ENCODE measurements at places on chromosomes 4 and X.

DNA sequence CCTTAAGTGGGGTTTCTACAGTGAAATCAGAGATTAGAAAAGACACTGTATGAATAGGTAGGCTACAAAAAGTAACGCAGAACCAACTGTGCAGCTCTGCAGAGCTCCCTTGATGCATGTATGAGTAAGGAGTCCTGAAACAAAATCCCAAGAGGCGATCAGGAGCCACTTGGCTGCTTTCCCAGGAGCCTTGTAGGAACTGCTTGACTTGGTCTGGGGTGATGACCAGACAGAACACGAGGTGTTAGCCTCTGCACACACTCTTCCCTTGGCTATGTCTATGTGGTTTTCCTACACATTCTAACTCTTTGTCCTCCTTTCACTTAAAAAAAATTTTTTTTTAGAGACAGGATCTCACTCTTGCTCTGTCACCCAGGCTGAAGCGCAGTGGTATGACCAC is 22.8 kb upstream of the AP1S2 start:
- no peak for DNase-seq

DNA sequence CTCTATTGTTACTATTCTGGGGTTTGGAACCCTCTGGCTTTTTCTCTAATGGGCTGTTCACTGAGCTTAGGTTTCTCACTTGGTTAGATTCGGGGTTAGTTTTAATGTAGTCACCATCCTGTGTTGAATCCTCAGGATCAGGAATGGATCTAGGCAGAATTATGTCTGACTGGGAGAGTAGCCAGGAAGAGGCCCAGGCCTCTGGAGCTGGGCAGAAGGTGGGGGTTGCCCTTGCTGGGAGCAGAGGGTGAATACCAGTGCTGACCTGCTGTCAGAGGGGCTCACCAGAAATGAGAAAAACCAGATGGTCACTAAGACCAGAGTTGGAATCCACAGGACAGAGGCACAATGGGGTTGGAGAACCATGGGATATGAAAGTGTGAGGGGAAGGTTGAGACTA is 126.6 kb upstream of the SLC4A4 start:
- DNase-seq: no peak

GRCh38 chr4:128840711-128841318 is 31.3 kb downstream of the JADE1 start:
- no peak for DNase-seq

DNA sequence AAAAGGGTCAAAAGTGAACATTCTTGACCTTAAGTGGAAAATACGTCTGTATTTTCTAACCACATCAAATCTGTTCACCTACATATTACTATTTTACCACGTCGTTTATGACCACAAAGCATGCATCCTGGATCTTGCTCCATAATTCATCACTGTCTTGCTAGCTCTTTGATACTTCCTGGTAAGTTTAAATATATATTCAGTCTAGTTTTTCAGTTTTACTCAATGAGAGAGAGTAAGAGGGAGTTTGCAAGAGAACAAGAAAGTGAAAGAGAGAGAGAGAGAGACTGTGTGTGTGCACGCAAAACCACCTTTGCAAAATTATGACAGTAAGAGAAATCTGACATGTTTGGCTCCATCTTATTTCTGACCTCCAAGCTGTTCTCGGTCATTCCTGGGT is 173.7 kb upstream of the GALNTL6 start:
- DNase-seq: no peak

DNA sequence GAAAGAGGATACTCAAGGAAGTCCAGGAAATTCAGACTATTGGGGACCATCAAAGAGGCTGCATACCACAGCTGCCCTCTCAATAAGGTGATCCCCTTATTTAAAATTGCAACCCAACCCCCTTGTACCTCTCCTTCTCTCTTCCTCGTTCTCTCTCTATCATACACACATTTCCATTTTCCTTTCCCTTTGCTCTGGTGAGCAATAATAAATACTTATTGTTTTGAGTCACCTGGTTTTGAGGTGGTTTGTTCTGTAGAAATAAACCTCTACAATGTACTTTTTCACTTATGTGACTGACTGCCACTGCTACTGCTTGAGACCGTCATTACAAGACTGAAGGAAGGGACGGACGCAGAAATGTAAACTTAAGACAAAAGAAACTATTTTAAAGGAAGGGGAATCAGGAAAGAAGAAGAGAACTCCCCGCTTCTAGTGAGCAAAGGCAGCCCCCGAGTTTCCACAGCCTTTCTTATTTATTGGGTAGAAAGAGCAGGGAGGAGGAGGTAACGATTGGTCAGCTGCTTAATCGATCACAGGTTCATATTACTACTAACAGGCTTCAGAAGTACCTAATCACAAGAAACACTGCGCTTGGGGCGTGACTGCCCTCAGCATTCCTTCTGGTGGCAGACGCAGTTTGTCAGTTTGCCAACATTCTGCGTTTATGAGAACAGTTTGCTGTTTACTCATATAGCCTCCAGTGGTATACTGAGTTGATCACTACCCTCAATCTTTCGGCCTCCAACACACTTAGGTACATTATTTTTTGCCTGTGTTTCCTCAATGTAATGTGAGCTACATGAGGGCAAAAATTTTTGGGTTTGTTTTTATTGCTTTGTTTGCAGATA is 16.9 kb upstream of the TMEM165 start:
- no peak for DNase-seq

DNA sequence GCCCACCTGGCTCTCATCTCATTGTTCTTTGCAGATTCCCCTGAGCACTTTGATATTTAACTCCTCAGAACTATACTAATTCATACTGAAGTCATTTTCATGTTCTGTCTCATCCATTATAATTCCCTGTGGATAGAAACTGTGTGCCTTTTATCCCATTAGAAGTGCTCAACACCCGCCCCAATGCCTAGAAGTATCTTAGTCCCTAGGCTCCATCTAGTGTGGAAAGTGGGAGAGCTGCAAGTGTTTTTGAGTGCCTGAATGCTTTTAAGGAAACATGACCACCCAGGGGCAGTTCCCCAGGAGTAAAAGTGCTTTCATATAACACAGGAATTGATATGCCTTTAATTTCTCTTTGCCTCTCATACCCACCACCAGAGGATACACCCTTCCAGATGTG is 117.0 kb downstream of the CHRDL1 start:
- no peak for DNase-seq

GRCh38 chrX:100494646-100495370 is 84.7 kb upstream of the PCDH19 start:
- DNase-seq: no peak

DNA sequence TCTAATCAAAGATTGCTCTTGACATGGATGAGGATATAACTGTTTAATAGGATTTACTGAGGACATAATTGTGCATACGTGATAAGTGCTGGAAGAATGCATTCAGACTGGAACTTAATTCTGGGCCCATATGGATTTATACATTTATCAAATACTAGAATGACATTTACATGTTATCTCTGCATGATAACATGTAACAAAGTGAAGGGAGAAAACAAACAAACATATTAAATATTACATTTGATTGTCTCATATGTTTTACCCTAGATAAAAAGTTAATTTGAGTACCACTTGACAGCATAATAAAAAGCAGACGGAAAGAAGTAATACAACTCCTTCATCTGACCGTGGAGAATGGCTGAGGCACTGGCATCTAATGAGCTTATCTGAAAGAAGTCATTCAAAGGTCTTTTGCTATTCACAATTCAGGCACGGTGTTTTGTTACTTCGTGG is 297.8 kb downstream of the PPP3CA start:
- DNase-seq: no peak

- DNase-seq: peak; percentile 57
Observed at GRCh38 chrX:71618303-71618721, at the start of gene CXCR3. TSS of gene CXCR3 (minus strand) at chrX:71618511. CDS start at chrX:71618449, 62 bp downstream.

- DNase-seq: no peak
Observed at GRCh38 chrX:54415534-54416350, 24.5 kb upstream of the TSR2 start.

- no peak for DNase-seq
Observed at GRCh38 chr4:167084321-167084720, 150.0 kb downstream of the SPOCK3 start.

- DNase-seq: no peak
Observed at GRCh38 chr4:158875026-158875425, 106.2 kb downstream of the FNIP2 start.

DNA sequence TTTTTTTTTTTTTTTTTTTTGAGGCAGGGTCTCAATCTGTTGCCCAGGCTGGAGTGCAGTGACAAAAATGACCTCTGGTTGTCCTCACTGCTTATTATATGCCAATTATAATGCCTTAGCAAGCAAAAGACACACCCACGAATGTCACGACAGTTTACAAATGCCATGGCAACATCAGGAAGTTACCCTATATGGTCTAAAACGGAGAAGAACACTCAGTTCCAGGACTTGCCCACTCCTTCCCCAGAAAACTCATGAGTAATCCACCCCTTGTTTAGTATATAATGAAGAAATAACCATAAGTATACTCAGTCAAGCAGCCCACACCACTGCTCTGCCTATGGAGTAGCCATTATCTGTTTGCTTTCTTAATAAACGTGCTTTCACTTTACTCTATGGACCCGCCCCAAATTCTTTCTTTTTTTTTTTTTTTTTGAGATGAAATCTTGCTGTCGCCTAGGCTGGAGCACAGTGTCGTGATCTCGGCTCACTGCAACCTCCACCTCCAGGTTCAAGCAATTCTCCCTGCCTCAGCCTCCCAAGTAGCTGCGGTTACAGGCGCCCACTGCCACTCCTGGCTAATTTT is 106.2 kb downstream of the SMIM20 start:
- DNase-seq: peak; percentile 32

- DNase-seq: no peak
Observed at GRCh38 chr4:128663325-128663724, 146.2 kb upstream of the JADE1 start.

DNA sequence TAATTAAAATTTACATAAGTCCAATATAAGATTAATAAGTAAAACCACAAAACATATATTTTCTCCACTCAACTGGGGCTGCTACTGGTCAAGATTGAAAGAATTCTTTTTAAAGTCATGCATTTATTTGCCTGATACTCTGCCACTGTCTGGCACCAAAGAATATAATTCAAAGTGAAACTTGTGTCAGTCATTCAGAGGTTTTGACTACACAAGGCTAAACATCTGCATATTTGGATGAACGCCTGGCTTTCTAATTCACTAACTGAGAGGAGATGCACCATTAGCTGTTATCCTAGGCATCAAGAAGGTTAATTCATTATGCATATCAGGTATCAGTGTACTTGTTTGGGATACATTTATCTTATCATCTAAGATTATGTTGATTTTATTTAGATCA is 598.5 kb downstream of the CENPC start:
- DNase-seq: no peak

GRCh38 chr4:108794136-108794535 is 31.3 kb upstream of the ETNPPL start:
- no peak for DNase-seq

GRCh38 chrX:129007631-129008030 is 515.7 kb downstream of the SMARCA1 start:
- DNase-seq: no peak

DNA sequence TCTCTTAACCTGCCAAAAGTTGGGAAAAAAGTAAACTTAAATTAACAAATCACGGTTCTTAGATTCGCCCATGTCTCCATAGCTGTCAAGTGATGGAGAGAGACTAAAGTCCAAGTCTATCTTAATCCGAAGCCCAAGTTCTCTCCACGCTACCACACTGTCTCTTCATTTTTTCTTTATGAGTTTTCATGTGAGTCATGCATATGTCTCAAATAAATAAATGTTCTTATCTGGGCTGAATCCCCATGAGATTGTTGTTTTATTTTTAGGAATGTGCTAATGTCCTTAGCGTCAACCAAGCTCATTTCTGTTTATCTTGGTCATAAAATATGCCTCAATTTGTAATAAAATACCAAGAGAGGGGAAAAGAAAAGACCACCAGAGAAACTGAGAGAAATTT is 169.3 kb downstream of the RCHY1 start:
- DNase-seq: no peak

DNA sequence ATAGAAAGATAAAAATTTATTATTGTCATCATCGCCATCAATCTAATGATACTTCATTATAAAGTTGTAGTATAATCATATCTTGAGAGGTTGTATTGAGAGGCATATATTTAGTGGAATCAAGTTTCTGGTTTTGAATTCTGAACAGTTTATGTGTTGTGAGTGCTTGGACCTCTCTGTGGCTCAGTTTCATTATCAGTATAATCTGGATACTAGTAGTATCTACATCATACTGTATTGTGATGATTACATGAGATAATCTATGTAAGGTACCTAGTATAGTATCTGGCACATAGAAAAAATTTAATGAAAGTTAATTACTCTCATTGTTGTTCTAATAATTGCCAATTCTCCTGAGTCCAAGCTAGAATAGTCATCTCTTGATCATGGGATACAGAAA is 161.2 kb upstream of the UBQLN2 start:
- DNase-seq: no peak

DNA sequence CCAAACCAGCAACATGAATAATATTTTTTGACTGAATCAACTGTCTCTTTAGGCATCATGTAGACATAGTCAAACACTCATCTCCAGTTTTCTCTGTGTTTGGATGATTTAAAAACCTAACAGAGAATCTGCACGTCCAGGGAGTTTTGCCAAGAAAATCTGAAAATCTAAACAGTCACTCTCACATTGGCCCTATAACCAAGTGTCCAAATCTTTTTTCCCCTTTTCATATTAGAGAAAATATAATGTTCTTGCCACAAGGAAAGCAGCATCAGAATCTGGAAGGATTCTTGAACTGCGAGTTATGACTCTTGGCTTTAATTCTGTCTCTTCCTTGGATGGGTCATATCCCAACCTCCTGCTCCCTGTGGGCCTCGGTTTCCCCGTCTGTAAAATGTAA is 8.8 kb upstream of the CHRDL1 start:
- DNase-seq: no peak

DNA sequence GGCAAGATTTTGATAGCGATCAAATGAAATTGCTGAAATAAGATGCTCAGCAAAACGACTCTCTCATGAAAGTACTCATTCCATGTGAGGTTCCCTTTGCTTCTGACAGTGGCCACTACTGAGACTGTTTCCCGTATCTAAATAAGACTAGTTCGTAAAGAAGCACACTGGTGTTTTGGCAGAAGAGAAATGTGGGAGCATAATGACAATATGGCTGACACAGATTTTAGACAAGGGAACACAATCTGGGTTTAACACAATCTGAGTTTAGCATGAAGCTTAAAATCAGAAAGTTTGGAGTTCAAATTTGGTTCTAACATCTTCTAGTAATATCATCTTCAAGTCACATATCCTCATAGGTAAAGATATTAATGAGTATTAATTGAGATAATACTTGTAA is 13.7 kb downstream of the GABRA4 start:
- no peak for DNase-seq

GRCh38 chr4:25908491-25908901 is 5.5 kb upstream of the SMIM20 start:
- DNase-seq: no peak

- DNase-seq: no peak
Observed at GRCh38 chr4:182185491-182185890, 57.7 kb upstream of the TENM3 start.

DNA sequence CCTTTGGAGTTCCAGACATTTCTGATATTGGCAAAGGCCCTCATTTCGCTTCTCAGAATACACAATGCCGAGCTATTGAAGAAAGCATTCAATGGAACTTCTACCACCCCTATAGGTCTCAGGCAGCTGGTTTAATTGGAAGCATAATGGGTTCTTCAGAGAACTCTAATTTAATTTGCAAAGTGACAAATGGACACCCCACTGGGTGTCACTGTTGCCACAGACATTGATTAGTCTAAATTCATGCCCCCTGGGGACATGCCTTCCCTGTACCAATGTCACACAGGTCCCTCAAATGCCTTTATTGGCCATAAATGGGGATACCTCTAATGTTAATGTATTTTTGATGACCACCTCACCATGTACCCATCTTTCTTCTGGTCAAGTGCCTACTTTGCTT is 22.9 kb upstream of the TMEM255A start:
- DNase-seq: no peak
